Dermis microvascular lymphatic vessel endothelial cell (primary cell): ENCODE measurements at places on chromosomes 11 and 22. TPM values are rescaled to one million over a fixed set of nuclear protein-coding genes. Genes with fewer than 3 reads are reported as not detected.

GRCh38 chr11:123437236-123437979, 7.3 kb downstream of the GRAMD1B start:
- DNase-seq: no peak

GRCh38 chr22:36900880-36901279, 12.5 kb upstream of the CSF2RB start:
- DNase-seq: no peak

- DNase-seq: no peak
Observed at GRCh38 chr11:71462726-71463125, 9.7 kb downstream of the NADSYN1 start.

DNA sequence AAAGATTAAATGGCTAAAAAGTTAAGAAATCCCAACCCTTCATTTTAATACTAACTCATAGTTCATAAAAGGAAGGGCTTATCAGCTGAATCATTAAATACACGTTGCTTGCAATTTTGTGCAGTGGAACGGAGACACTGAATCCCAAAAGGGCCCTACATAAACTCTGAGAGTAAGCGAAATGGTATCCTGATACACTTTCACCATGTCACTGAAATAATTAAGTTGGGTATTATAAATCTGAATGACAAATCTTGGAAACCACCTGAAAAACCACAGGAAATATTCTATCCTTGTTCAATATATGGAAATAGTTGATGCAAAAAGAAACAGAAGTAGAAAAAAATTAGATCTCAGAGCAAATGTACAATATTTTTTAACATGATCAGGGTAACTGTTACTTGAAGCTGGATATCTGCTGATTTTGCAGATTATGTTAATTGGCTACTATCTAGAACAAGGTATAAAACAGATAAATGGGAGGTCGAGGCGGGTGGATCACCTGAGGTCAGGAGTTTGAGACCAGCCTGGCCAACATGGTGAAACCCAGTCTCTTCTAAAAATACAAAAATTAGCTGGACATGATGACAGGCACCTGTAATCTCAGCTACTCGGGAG, 55.1 kb downstream of the MAML2 start:
- DNase-seq: no peak

DNA sequence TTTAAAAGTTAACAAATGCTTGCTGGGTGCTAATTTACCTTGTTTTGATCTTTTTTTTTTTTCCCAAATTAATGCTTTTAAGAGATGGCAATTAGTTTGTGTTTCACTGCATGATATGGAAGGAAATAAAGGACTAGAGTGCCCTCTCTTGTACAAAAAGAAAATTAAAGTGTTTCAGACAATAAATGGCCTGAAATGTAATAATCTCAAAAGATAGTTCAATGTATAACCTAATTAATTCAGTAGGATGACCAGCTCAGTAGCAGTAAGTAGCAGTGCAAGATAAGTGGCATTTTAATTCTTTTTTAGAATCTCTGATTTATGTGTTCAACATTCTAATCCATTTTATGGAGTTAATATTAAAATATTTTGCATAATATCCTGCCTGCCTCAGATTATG, 39.9 kb upstream of the MYO18B start:
- peak; percentile 2 for DNase-seq

DNA sequence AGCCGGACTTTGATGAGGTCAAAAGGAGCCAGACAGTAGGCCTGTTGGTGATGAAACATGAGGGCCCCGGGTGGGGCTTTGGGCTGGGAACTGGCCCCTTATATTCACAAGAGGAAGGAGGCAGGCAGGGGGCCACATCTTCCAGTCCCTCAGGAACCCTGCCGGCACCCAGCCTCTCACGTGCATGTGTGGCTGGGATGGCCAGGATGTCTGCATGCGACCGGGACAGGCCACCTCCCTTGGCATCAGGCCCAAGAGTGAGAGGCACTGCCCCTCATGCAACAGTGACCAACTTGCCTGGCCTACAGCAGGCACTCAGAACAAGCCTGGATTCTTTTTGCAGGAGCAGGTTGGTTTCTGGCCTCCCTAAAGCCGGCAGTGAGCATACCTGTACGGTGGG, 5.4 kb downstream of the SLC25A45 start:
- DNase-seq: no peak

GRCh38 chr11:111335549-111335948, 37.2 kb downstream of the POU2AF3 start:
- no peak for DNase-seq

DNA sequence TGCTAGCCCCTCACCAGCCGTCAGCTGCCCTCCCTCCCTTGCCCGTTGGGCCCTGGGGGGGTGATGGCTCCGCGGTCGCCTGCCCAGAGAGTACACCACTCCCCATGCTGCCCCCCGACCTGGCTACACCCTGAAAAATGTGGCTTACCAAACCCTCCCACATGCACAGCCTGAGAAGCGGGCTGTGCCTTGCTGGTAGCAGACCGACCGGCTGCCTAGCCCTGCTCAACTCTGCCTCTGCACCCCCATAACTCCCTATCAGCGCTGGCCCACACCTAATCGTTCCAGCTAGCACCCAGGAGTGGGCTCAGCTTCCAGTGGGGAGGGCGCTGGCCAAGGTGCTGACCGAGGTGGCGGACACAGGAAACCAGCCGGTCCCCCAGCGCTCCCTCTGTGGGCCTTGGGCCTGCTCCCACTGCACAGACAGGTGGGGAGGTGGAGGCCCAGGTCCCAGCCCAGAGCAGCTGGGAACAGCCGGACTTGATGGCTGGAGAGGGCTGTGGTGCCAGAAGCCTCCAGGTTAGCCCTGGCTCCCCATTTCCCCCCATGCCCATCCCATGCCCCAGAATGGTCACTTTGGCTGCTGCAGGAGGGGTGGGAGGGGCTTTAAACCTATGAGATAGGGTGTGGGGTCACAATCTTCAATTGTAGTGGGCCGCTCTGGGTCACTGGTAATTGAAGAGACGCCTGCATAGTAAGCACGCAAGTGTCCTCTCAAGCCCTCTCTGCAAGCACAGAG, 32.1 kb upstream of the PRODH start:
- DNase-seq: peak; percentile 28

- DNase-seq: peak; percentile 29
Observed at GRCh38 chr11:10550503-10551289, 9.7 kb upstream of the RNF141 start.

GRCh38 chr11:82927264-82927880, 25.8 kb downstream of the DDIAS start:
- peak; percentile 51 for DNase-seq

- DNase-seq: no peak
Observed at GRCh38 chr22:44030051-44030701, 6.1 kb downstream of the PARVB start.

DNA sequence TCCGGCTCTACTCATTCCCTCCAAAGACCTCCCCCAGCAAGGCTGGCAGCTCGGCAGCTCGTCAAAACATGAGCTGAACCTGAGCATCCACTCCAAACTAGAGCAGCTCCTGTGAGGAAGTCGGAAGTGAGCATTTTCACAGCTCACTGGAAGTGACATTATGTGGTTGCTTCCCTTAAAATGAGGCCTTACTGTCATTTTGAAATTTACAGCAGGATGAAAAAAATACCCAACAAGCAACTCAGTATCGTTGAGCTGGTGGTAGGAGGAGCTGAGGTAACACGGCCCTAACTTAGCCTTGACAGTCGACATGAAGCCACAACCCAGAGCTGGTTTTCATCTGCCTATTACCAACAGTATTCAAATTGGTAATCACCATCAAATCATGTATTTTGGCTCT, 38.0 kb upstream of the ARFGAP3 start:
- DNase-seq: peak; percentile 16

DNA sequence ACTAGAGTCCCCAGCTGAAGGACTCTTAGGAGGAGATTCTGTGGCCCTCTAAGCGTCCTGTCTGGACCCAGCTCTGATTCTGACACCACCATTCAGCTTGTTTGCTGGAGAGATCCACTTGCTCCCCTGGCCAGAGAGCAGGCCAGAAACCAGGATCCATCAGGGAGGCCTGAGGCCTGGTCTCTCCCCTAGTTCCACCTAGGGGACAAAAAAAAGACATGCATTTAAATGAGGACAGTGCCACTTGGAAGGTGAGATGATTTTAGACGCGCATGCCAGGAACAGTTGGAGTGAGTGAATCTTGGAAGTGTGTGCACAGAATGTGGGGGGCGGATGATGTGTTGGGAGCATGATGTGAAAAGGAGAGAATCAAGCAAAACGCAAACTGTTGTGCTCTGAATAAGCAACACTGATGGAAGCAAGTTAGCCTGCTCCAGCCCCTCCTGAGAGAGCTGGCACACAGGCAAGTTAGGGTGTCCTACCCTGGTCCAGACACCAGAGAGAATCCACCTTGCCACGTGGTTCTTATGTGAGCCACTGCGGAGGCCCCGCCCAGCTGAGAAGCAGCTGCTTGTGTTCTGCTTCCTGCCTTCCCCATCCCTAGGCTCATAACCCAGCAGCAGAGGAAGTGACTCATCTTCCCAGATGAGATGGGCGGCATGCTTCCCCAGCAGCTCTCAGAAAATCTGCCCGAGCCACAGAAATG, 8.0 kb upstream of the SLCO2B1 start:
- peak; percentile 60 for DNase-seq

GRCh38 chr11:45654231-45655011, 11.0 kb downstream of the CHST1 start:
- no peak for DNase-seq

- no peak for DNase-seq
Observed at GRCh38 chr11:125583496-125583895, 9.2 kb upstream of the STT3A start.

DNA sequence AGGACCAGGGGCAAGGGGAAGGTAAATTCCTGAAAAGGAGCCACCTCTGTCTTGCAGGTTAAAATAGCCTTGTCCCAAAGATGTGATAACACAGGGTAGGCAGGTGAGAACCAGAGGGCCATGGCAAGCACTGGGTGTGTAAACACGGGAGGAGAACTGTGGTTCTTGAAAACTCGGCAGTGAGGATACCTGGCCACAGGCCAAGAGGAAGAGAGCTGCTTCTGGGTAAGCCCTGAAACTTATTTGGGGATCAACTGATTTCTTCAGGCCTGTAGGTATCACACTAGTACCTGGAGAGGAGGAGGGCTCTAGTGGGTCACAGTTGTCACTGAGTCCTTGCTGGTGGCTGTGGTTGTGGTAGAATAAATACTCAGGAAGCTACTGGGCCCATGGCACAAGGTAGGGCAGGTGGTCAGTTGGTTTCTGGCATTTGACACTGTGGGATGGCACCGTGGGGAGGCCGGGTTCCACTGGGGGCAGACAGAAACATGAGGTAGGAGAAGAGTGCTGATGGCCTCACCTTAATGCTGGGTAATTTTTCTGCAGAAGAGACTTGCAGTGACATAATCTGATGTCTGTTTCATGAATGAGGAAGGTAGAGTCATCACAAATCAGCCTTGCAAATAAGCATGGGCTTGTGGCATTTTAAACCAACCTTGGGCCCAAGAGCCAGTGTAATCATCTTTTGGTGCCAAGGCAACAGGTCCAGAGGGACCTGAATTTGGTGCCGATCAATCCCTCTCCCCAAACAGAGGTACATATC, 22.0 kb downstream of the AMPD3 start:
- no peak for DNase-seq

GRCh38 chr11:85752890-85753581, 57.9 kb downstream of the SYTL2 start:
- DNase-seq: peak; percentile 10

DNA sequence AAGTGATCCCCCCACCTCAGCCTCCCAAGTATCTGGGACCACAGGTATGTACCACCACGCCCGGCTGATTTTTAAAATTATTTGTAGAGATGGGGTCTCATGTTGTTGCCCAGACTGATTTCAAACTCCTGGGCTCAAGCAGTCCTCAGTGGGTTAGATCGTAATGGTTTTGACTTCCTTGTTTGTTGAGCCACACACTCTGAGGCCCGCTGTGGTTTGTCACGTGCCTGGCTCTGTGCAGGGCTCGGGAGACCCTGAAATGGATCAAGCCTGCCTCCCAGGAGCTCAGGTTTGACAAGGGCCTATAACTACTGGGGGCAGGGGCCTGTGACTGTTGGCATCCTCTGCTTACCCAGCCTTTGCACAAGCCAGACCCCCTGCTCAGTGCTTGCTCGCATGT, 68.1 kb downstream of the MPPED1 start:
- no peak for DNase-seq

DNA sequence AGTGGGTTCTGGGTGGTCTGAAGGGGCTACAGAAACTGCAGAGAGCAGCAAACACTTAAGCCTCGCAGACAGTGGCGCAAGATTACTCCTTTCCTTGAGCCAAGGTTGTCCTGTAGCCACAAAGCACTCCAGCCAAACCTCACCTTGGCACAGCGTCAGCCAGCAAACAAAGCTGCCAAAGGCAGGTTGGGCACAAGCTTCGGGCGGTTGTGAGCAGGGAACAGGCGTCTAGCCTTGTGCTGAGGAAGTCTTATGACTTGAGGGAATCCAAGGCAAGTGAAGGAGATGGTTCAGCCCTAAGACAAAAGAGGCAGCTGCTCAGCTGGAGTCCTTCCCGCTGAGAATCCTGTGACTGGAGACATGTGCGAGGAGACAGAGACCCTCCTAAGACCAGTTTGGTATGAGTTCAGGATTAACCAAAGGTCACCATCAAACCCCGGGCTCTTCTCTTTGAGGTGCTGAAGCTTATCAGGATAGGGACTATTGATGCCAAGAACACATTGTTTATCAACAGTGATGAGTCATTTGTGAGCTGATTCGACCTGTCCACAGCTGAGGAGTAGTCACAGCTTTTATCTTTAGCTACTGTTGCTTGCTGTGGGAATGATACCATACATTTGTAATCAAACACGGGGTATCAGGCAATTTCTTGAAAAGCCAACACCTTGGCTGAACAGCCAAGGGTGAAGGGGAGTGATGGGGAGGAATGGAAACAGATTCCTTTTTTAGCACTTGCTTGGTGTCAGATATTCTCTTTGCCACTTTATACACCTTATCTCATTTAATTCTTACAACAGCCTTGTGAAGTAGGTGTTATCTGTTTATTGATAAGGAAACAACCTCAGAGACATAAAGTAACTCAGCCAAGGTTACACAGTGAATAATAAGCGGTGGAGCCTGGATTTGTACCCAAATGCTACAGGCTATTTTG, 4.6 kb downstream of the ADM start:
- peak; percentile 70 for DNase-seq

- DNase-seq: peak; percentile 8
Observed at GRCh38 chr11:61587951-61588727, 7.3 kb upstream of the SYT7 start.

DNA sequence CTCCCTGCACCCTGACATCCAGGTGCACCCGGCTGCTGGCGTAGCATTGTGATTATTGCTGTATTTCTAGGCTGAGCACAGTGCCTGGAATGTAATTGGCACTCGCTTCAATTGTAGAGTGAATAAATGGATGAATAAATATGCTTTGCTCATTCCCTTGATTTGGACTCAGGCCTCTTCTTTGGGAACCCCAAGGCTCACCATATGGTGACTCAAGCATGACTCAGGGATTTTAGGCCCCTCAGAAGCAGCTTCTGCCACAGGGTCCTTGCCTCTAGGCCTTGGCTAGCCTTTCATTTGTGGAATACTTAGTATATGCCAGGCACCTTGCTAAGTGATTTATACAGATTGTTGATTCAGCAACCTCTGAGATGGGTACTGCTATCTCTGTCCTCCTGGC, 78.9 kb downstream of the GRIK4 start:
- no peak for DNase-seq

- DNase-seq: no peak
Observed at GRCh38 chr11:73452726-73453125, 76.5 kb downstream of the RELT start.

RPL27A gene
- 845 and 1,131 TPM in 2 replicates for total RNA-seq

SLC22A25 gene
- total RNA-seq: not detected in 2 replicates

NLRP14 gene
- total RNA-seq: under 0.01 TPM in 2 replicates

NNMT gene
- 133 and 251 TPM in 2 replicates for total RNA-seq

GLB1L2 gene
- total RNA-seq: 0.25 and 0.39 TPM in 2 replicates
